ENCODE measurements at places on chromosomes 2 and 18.

DNA sequence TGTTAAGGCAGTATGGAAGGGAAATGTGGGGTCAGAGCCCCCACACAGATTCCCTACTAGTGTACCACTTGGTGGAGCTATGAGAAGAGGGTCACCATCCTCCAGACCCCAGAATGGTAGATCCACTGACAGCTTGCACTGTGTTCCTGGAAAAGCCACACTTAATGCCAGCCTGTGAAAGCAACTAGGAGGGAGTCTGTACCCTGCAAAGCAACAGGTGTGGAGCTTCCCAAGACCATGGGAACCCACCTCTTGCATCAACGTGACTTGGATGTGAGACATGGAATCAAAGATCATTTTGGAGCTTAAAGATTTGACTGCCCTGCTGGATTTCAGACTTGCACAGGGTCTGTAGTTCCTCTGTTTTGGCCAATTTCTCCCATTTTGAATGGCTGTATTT lies 10.8 kb upstream of the SCN1A start:
- no peak for DNase-seq

GRCh38 chr2:212935752-212936151 lies 215.7 kb downstream of the IKZF2 start:
- DNase-seq, result no peak

GRCh38 chr18:58021504-58021903 lies 22.5 kb upstream of the NEDD4L start:
- no peak for DNase-seq

DNA sequence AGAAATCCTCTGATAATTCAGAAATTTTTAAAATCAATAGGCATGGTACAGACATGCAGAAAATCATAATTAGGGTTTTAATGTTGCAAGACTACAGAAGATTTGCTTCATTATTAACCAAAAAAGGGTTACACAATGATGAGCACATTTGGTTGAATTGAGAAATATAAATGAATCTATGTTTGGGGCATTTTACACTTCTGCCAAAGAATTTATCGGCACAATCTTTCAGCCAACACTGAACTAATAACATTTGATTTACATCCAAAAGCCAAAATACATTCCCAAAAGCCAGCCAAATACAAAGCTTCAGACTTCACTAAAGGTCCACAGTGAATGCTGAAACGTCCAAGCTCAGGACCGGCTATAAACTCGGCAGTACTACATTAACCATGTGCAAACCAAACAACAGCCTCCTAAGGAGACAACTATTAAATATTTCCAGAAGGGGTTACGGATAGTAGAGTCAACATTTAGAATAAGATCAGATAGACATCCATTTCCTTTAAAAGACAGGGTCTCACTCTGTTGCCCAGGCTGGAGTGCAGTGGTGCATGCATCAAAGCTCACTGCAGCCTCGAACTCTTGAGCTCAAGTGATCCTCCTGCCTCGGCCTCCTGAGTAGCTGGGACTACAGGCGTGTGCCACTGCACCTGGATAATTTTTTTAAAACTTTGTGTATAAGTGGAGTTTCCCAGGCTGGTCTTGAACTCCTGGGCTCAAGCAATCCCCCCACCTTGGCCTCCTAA lies 29.4 kb downstream of the SPRED2 start:
- no peak for DNase-seq

DNA sequence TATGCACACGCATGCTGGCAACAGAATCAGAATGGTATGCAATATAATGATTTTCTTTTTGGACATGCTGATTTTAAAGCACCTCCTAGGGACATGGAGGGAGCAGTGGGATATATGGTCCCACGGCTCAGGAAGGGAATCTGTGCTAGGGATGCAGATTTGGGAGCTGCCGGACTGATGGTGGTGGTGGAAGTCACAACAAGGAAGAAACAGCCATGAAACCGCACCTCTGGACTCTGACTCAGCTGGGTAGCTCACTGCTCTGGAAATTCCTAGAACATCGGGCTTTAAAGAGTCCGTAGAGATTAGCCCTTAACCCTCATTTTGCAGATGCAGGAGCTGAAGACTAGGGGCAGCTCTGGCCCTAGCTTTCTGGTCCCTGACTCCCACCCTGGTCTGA lies 364.3 kb upstream of the KLHL29 start:
- DNase-seq, result no peak

DNA sequence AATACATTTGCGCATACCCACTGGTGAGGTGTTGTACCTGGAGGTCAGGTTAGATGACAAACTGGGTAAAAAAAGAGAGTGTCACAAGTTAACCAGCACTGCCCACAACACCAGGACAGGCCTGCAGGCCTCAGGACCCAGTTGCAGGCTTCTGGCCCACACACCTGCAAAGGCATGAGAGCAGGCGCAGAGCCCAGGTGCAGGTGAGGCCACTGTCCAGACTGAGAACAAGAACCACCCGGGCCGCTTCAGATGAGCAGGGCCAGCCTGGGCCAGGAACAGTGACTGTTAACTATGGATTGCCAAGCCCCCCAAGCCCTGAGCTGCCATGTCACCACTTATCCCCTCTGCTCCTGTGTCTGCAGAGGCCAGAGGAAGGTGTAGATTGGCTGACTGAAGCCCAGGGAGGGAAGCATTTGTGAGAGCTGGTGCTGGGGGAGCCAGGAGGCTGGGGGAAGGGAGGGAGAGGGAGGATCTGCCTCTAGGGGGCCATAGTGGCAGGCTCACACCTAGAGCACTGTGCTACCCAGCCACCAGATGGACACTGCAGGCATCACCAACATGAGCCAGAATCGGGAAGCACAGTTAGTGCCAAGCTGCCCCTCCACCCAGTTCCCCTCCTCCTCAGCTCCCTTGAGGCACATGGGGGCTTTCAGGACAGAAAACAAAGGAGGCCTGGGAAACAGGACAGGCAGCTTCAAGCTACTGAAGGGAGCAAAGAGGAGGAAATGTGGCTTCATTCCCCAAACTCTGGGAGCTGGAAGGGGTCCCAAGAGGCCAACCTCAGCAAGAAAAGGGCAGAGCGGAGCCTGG lies 35.4 kb downstream of the SFXN5 start:
- DNase-seq, result no peak

DNA sequence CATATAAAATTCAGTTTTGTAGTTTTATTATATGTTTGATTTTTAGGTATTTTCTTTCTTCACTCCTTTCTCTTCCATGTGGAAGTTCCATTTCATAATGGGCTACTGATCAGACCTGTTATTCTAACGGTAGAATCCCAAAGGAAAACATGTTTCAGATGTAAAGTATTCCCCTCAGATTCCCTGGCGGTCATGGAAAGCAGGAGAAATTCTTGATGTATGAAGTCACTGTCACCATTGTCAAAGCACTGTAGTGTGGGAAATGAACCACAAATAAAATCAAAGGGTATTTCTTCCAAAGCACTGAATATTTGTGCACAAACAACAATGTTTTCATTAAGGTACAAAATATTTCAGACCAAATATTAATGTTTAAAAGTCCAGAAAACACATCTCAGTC lies 237.3 kb upstream of the KLHL14 start:
- DNase-seq, result no peak

Data from T-helper 1 cell (primary cell).